Activated T-cell treated with anti-CD3 and anti-CD28 coated beads, Interleukin-2, amount 50 U/mL, for 24 hours (primary cell): ENCODE measurements at places on chromosomes 16 and 17.

DNA sequence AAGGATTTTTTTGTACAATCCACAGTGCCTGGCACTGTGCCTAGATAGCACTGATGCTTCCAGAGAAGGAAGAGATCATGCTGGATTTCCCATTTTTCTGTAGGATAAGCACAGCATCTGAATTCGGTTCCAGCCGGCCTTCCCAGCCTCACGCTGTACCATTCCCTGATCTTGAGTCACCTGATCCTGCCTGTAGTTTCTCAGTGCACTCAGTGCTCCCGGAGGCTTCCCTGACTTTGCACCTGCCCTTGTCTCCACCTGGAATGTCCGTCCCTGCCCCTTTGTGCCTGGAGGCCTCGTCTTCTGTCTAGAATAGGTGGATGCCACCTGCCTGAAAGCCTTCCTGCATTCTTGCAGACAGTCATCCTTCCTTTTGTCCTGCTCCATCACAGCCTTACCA, 179.9 kb downstream of the CCDC182 start:
- no peak for DNase-seq

- no peak for DNase-seq
Observed at GRCh38 chr16:66322174-66322573, 44.3 kb upstream of the CDH5 start.

- peak; percentile 58 for DNase-seq
Observed at GRCh38 chr16:58026139-58026704, 668 bp downstream of the MMP15 start.

GRCh38 chr16:82857693-82858365, 231.1 kb downstream of the CDH13 start:
- no peak for DNase-seq

DNA sequence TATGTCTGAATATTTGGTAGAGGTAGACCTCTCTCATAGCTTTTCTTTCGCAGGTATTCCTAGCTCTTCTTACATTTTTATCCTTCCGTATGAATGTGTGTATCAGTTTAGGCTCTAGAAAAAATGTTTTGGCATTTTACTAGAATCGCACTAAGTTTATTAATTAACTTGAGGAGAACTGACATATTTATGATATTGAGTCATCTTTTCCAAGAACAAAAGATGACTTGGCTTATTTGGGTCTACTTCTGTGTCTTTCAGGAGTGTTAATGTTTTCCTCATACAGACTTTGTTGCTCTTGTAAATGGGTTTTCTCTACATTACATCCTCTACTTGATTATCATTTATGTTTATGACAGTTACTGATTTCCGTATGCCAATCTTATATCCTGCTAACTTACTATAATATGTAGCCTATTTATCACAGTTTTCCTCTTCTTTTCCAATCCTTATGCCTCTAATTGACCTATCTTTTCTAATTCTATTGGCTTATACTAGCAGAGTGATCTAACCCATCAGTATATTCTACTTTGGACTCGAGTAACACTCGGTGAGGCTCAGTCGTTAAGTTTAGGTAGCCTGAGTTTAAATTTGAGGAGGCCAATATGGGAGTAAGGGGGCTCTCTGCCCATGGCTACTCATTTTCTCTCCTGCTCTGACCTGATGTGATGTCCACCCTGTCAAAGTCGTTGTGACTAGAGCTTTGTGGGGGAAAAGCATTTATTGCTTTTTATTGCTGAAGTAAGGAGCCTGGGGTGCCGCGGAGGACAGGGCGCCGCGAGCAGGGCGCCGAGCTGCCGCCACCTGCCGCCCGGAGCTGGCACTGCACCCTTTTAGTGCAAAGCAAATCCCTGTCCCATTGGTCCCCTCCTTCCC, 20.0 kb downstream of the ST6GALNAC1 start:
- peak; percentile 85 for DNase-seq

- DNase-seq: no peak
Observed at GRCh38 chr16:81061871-81062608, 15.0 kb downstream of the C16orf46 start.

DNA sequence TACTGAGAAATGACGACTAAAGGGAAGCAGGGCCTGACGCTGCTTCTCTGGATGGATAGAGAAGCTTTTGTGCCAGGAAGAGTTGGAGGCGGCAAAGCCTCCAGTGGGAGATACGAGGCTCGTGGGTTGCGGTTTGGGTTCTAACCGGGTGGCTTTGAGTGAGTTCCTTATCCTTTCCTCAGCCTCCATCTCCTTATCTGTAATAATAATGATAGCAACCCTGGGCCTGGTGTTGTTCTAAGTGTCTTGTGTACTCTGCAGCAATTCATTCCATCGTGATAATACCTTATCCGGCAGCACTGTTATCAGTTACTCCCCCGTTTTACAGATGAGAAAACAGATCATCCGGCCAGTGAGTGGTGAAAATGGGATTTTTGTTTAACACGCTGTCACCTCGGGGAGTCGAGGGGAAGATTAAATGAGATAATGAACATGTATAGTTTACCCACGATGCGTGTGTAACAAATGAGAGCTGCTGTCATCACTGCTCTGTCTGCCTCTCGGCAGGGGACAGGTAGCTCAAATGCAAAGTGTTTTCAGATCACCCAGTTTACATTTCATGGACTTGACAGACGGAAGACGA, 52.0 kb upstream of the LHX1 start:
- no peak for DNase-seq

GRCh38 chr16:57999971-58000705, at the start of gene ZNF319:
ZNF319 (minus strand) TSS chr16:58000672; CDS start chr16:57998265, 2,407 bp downstream.
- peak; percentile 64 for DNase-seq

GRCh38 chr17:72725433-72726068, 366.9 kb downstream of the SLC39A11 start:
- peak; percentile 60 for DNase-seq

DNA sequence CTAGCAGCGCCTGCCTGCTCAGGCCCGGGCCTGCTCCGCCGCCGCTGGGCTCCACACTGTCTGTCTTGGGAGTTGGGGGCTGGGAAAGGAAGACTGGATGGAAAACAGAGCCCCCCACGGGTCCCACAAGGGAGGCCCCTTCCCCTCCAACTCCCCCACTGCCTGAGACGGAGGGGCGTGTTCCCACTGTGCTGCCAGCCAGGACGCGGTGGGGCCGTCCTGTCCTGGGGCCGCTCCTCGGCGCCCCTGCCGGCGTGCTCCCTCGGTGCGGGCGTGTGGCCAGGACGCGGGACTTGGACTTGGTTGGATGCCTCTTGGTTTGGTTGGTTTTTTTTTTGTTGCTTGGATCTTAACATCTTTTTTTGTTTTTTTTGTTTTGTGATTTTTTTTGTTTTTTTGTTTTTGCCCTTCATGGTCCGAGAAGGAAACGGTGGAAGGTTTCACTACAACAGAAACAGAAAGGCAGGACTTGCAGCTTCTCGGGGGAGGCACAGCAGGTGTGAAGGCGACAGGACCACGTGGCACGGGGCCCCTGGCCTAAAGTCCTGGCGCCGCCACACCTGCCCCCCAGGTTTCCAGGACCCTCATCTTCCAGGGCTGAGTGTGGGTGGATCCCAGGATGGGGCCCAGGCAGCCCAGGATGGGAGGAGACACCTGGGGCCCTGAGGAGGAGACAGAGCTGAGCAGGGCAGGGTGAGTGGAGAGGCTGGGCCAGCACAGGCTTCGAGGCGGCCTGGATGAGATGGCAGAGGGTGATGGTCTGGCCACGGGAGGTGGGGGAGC, 16.0 kb downstream of the ENGASE start:
- DNase-seq: no peak

- DNase-seq: no peak
Observed at GRCh38 chr17:68289936-68290267, 1.0 kb downstream of the SLC16A6 start.
